ENCODE measurements at places on chromosomes 5 and 9.

GRCh38 chr5:76608833-76609232, 14.4 kb downstream of the F2RL2 start:
- no peak for DNase-seq

- no peak for DNase-seq
Observed at GRCh38 chr5:34684281-34684979, 28.3 kb downstream of the RAI14 start.

GRCh38 chr5:167731951-167732350, 559.5 kb upstream of the WWC1 start:
- no peak for DNase-seq

DNA sequence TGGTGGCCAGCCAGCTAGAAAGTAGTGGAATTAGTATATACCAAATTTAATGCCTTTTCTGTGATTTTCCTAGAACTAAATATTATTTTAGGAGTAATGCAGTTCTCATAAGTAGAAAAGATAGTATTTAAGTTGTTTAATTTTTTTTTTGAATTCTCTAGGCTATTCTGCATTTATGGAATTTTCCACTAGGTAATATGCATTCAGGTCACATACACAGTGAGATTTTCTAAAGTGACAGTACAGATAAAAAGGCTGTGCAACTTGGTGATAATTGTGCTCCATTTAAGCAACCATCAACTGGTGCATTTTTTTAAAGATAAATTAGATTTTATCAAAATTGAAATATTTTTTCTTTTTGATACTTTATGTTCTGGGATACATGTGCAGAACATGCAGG, 111.5 kb downstream of the SCAMP1 start:
- no peak for DNase-seq

- DNase-seq: no peak
Observed at GRCh38 chr5:174511714-174512253, 212.6 kb upstream of the MSX2 start.

DNA sequence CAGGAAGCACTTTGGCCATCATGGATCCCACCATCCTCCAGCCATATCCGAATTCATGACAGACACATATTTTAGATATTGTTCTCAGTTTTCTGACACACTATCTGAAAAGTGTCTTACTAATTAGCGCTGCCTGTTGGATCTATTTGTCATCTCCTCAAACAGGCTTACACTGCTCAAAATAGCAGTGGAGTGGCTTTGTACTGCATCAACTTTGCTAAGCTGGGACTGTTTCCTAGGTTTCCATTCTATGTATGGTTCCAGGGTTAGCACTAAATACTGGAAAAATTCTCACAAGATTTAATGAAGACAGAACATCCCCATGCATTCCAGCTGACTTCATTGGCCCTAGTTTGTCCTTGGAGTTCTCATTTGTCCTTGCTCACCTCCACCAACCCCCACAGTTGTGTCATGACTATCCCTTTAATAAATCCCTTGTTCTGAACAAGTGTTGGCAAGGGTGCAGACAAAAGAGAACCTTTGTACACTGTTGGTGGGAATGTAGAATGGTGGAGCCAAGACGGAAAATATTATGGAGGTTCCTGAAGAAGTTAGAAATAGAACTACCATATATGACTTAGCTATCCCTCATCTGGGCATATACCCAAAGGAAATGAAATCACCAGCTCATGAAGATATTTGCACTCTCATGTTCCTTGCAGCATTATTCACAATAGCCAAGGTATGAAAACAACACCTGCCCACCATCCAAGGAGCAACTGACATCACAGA, 136.5 kb upstream of the RAI14 start:
- no peak for DNase-seq

DNA sequence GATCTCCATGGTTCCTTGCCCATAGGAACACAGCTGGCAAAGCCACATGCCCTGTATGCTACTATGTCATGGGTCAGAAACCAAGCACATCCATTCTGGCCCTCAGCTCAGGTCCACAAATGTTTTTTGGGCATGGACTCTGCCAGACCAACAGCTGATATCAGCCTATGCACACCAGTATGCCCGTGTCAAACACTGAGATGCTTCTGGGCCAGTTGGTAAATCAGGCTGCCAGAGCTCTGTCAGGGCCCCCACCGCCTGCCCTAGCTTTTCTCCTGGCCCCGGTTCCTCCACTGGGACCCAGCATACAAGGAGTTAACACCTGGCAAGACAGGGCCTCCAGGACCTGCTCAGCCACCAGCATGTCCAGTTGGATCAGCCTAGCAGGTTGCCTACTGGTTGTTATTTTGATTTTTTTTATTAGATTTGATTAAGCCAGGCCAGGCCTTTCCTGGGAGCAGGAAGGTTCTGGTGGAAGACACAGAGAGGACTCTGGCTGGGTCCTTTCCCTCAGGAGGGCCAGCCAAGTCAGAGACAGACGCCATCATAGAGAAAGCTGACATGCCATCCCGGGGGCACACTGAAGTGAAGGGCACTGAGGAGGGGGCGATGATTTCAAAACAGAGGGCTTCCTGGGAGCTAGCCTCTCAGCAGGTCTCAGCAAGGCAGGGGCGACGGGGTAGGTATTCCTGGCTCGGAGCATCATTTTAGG, 65.8 kb downstream of the TSTD2 start:
- no peak for DNase-seq

DNA sequence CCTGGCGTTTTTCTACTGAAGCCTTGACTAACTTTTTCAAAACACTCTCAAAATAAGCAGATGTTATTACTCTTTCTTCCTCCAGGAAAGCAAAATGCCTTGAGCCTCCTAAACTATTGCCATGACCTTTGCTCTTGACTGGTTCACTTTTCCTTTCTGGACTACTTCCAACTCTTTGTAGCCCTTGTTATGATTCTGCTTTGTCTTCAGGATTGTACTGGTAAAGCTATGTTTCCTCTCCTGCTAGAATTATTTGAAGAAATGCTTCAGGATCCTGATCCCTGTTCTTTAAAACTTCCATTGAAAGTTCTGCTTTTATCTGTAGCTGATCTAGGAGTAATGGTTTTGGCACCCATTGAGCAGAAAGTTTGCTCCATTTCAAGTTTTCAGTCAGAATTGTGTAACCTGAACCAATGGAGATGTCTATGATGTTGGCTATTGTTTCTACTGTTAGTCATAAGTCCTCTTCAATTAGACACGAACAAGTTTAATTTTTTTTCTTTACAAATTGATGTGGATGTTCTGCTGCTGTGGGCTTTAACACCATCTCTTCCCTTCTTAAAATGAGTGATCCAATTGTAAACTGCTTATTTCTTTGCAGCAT, 1356.4 kb downstream of the EFNA5 start:
- DNase-seq: no peak
